ENCODE measurements at places on chromosomes 5 and 9. TPM values are rescaled to one million over a fixed set of nuclear protein-coding genes. Genes with fewer than 3 reads are reported as not detected.

FAM53C gene
- 31.7 TPM for total RNA-seq

PLAC8L1 gene
- 0.71 TPM for total RNA-seq

TMEM252 gene
- total RNA-seq = not detected

GFI1B gene
- total RNA-seq = not detected

PLEKHG4B gene
- total RNA-seq = 0.04 TPM

Measured in activated CD8-positive, alpha-beta memory T cell treated with anti-CD3 and anti-CD28 coated beads for 36 hours (primary cell).